ENCODE measurements at places on chromosomes 7 and 10.

GRCh38 chr7:76294344-76295024 lies 8.0 kb upstream of the HSPB1 start:
- peak; percentile 95 for DNase-seq

GRCh38 chr7:23347682-23348180 lies 48.6 kb downstream of the MALSU1 start:
- peak; percentile 97 for DNase-seq

- DNase-seq, result no peak
These were observed 18.5 kb downstream of the DIP2C start for GRCh38 chr10:670990-671389.

DNA sequence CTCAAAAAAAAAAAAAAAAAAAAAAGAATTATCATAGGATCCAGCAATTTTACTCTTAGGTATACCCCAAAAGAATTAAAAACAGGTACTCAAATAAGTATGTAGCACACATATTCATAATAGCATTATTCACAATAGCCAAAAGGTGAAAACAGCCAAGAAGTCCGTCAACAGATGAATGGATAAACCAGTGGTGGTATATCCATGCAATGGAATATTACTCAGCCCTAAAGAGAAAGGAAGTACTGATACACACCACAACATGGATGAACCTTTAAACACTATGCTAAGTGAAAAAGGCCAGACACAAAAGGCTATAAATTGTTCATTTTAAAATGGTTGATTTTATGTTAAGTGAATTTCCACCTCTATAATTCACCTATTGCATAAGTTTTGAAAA lies 804.8 kb upstream of the AUTS2 start:
- DNase-seq, result no peak

DNA sequence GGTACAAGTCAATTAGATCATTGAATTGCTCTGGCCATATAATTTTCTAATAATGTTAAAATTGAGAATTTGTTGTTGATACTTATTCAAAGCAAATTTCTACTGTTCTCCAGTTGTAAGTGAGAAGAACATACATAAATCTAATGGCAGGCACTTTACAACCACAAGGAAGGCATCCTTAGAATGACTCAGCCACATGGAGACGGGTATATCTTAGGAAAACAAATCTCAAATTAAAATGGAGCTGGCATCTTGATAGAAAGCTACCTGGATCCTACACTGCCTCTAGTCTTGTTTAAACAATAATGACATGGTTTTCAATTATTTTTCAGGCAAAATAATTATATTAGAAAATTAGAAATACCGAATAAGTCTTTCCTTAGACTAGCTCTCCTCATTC lies 1183.7 kb upstream of the SORCS1 start:
- peak; percentile 33 for DNase-seq

GRCh38 chr7:106015381-106016218 lies 52.5 kb downstream of the CDHR3 start:
- no peak for DNase-seq

- DNase-seq, result peak; percentile 70
These were observed at the start of gene PDSS1 for GRCh38 chr10:26697163-26697921. Gene PDSS1 (plus strand): TSS chr10:26697701. CDS start chr10:26697712, 11 bp downstream.

- DNase-seq, result no peak
These were observed 67.1 kb upstream of the MAGI2 start for GRCh38 chr7:79520543-79520942.

DNA sequence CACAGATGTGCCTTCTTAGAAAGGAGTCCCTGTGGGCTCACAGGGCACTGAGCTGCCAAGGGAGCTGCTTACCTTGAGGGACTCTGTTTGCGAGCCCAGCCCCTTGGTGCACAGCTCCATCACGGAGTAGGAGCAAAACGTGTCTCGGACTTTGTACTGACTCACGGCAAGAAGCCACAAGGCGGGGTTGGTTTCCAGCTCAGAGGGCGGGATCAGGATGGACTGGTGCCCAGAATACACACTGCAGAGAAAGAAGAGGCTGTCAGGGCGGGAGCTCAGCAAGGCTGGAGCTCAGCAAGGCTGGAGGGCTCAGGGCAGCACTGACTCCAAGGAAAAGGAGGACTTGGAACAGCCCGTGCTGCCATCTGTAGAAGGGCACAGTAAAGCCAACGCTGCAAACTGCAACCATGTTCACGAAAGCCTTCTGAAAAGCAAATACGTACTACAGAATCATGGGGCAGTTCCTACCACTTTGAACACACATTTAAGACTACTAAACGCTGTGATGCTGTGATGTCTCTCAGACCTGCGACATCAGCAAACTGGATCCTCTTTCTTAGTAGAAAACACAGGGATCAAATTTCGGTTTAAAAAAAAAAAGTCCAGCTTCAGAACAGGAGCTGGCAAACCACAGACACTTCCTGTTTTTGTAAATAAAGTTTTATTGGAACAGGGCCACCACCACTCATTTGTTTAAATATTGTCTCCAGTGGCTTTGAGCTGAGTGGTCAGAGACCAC lies 194.3 kb downstream of the ZMYND11 start:
- DNase-seq, result peak; percentile 93

DNA sequence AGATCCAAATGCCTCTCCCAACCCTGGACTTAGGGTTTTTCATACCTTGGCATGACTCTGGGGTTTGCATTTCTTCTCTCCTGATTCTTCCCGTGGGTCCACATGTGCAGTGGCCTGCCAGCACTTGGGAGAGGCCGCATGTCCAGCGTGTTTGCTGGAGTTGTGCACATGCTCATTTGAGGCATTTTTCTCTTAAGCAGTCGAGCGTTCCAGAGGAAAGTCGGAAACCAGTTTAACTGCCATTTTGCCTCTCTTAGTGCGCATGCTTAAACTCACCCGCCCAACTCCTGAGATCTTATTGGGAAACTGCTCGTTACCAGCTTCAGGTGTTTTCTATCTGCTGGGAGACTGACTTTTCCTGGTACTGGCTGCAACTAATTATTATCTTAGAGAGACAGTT lies 888.4 kb upstream of the PHF14 start:
- DNase-seq, result no peak

DNA sequence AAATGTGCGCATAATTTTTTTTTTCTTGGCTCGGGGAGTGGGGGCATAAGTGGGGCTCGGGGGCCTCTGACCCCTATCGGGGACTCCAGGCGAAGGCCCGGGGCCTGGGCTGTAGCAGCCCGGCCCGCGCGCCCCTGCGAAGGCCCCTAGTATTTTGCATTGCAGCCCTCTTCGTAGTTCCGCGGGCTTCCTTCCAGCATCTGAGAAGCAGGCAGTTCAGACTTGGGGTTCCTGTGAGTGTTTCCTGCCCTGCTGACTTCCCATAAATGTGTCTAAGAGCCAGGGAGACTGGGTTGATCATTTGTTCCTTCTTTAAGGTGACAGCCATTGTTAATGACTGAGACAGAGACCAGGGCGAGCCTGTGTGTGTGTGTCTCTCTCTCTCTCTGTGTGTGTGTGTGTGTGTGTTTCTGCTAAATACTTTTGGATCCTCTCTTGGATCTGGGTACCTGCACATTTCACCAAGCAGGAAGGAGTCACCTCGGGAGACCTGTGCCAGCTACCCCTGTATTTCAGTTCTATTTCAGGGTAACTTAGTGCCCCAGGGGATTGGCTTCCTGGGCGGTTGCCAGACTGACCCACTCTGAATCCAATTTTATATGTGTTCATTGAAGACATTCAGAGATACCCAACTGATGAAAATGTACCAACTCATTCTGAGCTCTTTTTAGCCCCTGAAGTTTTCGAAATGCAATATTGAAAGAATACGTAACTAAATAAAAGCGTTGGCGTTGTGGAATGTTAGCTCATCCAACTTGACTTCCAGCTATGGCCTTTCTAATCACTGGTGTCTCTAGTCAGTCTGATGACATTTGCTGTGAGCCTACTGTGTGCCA lies 805 bp downstream of the MSRB2 start:
- peak; percentile 51 for DNase-seq

DNA sequence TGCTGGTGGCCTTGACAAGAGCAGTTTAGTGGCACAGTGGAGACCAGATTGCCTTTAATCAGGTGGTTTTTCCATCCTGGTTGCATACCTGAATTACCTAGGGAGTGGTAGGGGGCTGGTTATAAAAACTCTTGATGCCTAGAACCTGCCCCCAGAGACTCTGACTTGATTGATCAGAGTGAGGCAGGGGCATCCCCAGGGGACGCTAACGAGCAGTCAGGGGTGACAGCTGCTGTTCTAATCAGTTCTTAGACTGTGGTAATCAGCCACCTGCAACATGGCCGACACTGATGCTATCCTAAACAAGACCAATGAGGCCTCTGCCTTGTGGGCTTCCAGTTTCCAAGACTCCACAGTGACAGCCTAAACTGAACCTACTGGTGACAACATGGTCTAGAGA lies 2.0 kb upstream of the OPALIN start:
- DNase-seq, result no peak
